ENCODE measurements at places on chromosomes 12 and 14.

GRCh38 chr12:95411466-95411865 lies 62.5 kb upstream of the METAP2 start:
- no peak for DNase-seq

- DNase-seq = no peak
Measured at GRCh38 chr12:15897433-15897832, 13.7 kb upstream of the DERA start.

- no peak for DNase-seq
Measured at GRCh38 chr12:42798811-42799438, 209.4 kb upstream of the PRICKLE1 start.

- DNase-seq = no peak
Measured at GRCh38 chr12:802242-803120, 50.1 kb downstream of the WNK1 start.

Measured in NCI-H524 (cell line).